ENCODE measurements at places on chromosomes 1 and 21.

- no peak for DNase-seq
Observed at GRCh38 chr1:58763214-58763613, 20.6 kb downstream of the JUN start.

DNA sequence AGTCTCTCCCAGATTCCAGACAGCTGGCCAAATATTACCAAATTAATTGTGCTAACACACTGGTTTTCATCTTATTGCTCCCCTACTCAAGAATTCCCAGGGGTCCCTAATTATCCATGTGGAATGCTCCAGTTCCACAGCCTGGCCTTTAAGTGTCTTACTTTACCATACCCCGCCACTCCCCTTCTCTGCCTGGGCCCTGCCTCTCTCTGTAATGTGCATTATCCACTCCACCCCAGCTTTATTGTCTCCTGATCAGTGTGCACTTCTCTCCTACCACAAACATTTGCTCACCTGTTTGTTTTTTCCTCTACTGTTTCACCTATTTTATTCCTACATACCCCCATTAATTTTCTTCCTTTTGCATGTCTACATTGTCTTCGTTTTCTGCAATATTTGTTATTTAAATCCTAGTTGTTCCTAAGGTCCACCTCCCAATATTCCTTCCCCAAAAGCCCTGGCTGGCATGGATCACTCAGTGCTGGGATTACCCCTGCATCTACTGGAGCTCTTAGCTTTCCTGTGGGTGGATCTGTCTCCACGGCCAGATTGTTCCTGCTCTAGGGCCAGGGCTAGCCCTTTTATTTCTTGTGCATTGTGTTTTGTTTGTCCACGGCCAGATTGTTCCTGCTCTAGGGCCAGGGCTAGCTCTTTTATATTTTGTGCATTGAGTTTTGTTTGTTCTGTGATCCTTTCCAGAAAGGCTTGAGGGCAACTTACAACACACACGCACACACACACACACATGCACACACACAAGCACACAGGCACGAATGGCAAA is 33.4 kb upstream of the ATP1B1 start:
- DNase-seq: no peak

DNA sequence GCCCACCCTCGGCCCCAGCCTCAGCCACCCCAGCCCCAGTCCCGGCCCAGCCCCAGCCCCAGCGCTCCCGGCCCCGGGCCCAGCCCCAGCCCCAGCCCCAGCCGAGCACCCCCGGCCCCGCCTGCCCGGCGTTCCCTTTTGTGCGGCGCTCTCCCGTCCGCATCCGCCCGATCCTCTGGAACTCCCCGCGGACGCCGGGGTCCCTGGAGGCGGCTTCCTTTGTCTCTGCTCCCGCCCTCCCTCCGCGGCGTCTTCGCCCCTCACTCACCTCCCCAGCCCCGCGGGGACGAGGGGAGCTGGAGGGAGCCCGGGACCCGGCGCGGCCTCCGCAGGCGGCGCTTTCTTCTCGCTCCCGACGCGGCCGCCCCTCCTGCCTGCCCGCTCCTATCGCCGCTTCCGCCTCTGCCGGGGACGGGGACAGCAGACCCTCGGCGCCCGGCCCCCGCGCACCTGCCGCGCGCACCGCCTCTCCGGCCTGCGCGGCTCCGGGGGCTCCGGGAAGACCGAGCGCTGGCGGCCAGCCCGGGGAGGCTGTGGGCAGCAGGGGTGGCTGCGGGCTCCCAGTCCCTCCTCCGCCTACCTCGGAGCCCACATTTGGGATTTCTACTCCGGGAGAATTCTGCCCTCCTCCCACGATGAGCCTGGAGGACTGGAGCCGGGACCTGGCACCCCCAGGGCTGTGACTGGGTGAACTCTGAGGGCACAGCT is 14.0 kb downstream of the AGRN start:
- DNase-seq: no peak

GRCh38 chr1:208179263-208179816 is 64.8 kb downstream of the PLXNA2 start:
- DNase-seq: no peak

DNA sequence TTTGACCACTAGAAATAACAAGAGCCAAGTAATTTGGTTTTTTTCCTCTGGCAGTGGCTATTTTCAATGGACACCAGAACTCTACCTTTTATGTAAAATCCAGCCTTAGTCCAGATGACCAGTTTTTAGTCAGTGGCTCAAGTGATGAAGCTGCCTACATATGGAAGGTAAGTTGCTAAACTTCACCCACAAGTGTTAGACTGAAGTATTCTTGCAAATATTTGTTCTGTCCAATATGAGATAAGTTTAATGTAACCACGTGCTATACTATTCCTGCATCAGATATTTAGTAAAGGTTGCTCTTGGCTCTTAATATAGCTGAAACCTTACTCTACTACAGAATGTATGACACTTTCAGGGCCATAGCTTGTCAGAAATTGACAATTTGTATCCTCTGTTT is 36.5 kb downstream of the DTL start:
- no peak for DNase-seq

- peak; percentile 74 for DNase-seq
Observed at GRCh38 chr21:31354604-31355443, 10.8 kb upstream of the TIAM1 start.

DNA sequence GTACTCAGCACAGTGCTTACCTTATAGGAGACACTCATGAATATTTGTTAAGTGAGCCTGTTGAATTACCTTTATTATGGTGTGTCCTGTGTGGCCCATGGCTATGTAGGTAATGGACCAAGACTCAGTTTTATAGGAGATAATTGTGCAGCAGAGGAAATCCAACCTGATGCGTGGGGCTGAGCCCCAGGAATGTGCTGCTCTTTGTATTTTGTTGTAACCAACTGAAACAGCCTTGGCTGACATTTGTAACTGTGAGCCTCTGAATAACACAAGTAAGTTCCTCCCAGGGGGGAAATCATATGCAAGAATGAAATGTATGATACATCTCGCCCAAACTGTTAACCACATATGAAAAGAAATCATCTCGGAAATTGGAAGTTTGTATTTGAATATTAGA is 364.2 kb upstream of the ZP4 start:
- DNase-seq: no peak

DNA sequence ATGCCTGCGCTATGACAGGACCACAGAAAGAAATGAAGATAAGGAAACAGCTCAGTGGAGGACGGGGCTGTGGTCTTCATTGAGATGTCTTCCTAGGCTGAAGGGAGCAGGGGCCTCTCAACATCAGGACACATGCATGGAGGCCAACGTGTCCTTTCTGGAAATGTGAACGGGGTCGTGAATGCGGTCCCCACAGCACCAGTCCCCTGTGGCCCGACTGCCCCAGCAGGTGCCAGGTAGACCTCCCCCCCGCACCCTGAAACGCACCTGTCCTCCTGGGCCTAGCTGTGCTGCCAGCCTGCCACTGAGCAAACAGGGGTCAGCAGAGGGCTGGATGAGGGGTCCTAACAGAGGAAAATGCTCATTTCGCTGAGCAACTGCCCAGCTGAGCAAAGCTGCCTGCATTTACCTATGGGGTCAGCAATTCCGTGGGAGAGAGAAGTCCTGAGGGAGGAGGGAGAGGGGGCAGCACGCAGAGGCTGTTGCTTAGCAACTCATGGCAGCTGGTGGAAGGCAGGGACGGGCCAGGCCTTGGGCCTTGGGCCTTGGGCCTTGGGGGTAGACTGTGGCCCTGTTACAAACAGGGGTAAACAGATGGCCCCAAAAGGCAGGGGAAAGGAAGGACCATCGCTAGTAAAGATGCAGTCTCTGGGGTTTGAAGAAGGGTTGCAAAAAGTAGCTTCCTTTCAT is 77.4 kb downstream of the NPHP4 start:
- DNase-seq: peak; percentile 38

DNA sequence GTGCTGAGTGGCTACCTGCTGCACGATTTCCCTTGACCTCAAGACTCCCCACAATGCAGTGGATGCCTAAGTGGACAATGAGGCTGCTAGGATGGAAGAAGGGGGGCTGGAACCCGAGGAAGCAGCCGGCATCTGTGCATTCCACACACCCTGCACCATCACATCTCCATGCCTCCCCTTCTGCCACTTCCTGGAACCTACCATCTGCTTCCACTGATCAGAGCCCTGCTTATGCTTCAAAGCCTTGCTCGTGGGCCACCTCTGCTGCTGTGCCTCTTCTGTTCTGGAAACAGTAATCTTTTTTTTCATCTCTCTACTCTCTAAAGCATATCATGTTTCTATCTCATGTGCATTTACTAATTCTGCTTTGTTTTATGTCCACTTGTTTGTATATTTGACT is 66.2 kb upstream of the WDR26 start:
- no peak for DNase-seq

DNA sequence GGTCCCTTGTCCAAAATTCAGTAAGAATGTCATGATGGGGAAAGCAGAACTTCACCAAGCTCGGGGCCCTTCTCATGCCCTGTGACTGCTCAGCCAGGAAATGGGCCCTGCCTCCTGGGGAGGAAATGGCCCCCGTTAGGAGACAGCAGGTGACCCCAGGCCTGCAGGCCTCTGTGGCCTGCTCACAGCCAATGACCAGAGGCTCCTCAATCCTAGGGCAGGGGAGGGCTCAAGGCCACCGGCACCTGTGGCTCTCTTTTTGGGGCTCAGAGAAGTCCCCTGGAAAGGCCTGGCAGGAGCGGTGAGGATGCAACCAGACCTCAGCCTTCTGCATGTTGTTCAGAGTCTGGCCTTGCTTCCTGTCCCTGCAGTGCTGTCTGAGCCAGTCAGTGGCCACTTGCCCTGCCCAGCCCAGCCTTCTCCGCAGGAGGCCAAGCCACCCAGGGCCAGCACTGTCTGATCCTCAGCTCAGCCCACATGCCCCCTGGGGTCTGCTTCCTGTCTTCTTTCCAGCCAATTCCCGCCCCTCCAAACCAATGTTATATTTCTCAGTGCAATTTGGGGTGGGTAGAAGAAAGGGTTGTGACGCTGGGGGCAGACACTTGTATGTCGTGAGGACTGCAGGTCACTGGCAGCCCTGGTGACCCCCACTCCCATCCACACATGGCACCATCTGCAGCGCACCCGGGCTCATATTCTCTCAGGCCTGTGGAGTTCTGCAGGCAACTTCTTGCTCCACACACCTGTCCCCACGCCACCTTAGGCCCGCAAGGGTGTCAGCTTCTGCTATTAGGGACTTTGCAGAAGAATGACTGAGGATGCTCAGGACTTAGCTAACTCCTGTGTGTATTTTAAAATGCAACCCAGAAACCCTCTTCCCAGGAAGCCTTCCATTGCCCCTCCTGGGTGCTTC is 83.6 kb downstream of the ITPKB start:
- no peak for DNase-seq

DNA sequence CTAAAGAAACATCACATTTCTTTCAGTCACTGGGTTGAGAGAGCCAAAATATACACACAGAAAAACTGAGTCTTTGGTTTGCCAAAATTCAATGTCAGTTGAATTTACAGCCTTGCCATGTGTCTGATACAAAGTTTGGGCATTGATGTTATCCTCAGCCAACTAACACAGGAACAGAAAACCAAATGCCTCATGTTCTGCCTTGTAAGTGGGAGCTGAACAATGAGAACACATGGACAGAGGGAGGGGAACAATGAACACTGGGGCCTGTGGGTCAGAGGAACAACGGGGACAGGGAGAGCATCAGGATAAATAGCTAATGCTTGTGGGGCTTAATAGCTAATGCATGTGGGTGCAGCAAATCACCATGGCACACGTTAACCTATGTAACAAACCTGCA is 39.6 kb upstream of the C21orf91 start:
- DNase-seq: no peak

GRCh38 chr1:18547460-18547859 is 66.7 kb downstream of the KLHDC7A start:
- no peak for DNase-seq

DNA sequence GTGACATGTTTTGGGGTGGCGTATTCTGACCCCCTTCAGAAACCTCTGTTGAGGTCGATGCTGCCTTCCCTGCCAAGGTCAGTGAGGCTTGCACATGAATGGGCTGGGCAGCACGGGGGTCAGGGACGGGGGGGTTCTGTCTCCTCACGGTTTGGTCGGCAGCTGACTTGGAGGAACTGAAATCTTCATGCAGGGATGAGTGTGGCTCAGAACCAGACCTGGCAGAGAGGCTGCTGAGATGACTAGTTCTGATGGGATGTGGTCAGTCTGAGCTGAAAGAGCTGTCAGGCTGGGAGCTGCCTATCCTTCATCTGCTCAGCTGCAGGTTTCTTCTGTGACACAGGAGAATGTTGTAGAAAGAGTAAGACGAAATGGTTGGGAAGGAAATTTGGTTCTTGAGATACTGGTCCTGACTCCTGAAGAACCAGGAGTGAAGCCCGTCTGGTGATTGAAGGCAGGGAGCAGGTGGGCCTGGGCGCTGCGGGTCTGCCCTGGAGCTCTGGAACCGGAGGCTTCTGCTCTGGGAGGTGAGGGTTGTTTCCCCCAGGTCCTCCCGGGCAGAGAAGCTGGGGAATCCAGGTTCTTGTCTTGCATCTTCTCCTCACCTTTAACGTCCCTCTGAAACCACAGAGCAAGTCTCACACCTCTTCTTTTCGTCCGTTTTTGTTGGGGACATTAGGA is 3.3 kb downstream of the SLX9 start:
- no peak for DNase-seq

DNA sequence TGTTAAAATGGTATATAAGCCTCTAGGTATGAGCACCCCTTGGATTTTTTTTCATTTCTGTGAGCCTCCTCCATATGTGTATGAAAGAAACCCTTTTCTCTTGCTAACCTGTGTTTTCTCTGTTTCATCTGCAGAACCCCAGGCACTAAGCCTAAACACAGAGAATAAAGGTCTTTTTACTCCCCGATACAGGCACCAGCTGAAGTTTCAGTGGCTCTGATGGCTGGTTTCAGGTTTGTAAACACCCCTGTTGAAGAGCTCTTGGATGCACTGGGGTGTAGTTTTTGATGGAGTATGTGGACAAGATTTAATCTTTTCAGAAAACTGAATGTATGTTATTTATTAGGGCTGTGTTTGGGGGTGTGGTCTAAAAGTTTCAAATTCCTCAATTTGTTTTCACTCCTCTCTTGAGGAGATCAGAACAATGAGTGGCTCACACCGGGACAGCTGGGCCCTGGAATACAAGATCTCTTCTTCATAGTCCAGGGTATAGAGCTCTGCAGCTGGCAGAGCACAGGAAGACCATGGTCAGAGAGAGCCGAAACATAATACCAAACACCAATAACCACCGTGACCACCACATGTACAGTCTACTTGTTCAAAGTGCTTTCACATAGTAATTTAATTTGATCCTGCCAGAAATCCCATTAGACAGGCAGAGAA is 50.2 kb upstream of the VTCN1 start:
- DNase-seq: no peak
